Progenitor cell of endocrine pancreas (in vitro differentiated cells): ENCODE measurements at places on chromosomes 5 and 9.

DNA sequence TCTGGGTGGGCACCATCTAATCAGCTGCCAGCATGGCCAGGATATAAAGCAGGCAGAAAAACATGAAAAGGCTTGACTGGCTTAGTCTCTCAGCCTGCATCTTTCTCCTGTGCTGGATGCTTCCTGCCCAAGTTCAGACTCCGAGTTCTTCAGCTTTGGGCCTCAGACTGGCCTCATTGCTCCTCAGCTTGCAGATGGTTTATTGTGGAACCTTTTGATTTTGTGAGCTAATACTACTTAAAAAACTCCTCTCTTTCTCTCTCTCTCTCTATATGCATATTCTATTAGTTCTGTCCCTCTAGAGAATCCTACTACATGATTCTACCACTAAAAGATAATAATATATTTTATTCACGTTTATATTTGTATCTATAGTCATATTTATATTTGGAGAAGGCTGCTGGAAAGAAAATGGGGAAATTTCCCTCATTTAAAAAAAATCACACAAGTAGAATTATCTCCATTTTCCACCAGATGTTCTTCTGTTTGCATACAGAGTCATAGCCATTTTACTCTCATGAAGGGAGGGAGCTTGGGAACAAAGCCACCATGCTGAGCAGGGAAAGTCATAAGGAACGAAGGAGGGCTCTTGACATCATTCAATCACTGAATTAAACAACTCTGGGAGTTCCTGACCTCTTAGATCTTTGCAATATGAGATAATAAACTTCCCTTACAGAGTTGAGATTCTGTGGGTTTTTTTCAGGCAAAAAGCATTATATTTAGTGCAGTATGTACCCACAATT lies 1137.4 kb upstream of the CDH18 start:
- DNase-seq, result no peak

DNA sequence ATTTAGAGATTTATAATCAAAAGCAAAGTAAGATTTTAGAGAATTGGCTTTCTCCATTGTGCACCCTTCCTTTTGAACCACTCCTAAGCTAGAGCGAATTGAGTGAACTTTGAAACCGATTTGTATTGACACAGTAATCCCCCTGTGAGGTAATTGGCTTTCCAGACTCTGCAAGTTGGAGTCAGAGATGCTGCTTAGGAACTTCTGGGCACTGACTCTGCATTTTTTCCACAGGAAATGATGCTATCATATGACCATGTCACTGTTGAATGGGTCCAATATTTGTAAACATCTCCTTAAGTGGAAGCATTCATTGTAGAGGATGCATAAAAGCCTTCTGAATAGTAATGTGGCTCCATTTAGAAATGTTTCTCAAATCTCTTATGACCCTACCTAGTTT lies 394.4 kb upstream of the ZNF608 start:
- DNase-seq, result no peak

- DNase-seq, result no peak
Observed at GRCh38 chr5:17379100-17379951, 118.7 kb upstream of the TAF11L2 start.

DNA sequence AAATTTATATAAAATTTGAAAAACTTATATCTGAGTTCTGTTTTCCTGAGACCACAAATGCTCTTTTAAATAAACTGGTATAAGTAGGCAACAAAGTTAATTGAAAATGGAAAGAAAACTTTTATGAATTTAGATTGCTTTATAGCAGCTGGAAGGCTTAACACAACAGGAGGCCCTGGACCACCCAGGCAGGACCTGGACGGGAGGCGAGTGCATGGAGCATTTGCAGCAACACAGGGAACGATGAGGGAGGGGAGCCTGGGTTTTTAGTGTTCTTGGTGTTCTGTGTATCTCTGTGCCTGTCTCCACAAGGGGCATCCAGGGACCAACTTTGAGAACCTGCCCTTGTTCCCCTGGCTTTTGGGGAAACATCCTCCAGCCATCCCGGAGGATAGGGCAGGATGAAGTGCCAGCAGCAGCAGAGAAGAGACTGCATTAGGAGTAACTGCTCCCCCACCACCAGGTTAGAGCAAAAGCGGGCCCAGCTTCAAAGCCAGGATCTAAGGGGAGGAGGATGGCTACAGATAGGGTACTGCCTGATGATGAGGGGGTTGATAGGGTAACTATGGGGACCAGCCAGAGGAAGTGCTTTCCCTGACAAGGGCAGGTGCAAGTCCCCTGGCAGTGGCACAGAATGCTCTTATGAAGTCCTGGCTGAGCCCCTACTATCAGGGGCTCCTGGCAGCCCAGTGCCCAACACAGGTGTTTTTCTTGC lies 6.7 kb upstream of the SPATA31E1 start:
- no peak for DNase-seq

DNA sequence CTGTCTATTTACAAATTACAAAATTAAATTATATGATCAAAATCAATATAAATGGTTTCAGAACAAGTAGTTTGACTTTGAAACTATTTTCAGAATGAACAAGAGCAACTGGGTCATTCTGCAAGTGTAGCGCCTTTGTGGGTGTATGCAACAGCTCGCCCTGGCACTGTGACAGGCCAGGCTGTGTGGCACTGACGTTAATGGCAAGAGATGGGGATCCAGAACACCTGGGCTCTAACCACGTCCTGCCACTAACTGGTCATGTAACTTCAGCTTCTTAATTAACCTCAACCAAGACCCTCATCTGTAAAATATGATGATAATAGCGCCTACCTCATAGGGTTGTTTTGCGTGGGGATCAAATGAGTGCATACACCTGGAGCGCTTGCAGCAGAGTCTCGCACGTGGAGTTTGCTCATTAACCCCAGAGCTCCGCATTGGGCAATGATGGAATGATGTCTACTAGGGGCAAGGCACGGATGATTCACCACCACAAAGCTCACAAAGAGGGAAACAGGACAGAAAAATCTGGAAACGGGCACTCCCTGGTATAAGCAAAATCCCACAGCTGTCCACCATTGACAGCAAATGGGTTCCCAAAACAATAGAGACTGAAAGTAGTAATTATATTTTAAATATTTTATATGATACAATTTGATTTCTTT lies 639.4 kb downstream of the SEMA5A start:
- no peak for DNase-seq
